HAP-1 (cell line): ENCODE measurements at places on chromosomes 6 and 20.

GRCh38 chr6:30703011-30703410 is 12.2 kb upstream of the NRM start:
- no peak for DNase-seq

DNA sequence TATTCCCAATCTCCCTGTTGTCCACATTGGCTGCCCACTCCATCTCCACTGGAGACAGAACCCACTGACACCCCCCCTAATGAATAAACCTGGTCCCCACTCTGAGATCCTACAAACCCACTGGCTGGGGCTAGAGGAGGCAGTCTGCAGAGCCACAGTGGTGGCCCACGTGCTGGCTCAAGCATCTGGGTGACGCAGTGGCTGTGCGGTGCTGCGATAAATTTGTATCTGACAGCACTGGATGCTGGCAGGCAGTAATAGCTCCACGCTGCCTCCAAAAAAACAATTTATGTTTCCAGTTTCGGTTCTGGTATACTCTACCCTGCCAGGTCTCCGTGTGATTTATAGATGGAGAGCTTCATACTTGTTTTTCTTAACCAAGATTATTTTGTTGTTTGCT is 87.1 kb upstream of the SYNDIG1 start:
- DNase-seq: no peak

DNA sequence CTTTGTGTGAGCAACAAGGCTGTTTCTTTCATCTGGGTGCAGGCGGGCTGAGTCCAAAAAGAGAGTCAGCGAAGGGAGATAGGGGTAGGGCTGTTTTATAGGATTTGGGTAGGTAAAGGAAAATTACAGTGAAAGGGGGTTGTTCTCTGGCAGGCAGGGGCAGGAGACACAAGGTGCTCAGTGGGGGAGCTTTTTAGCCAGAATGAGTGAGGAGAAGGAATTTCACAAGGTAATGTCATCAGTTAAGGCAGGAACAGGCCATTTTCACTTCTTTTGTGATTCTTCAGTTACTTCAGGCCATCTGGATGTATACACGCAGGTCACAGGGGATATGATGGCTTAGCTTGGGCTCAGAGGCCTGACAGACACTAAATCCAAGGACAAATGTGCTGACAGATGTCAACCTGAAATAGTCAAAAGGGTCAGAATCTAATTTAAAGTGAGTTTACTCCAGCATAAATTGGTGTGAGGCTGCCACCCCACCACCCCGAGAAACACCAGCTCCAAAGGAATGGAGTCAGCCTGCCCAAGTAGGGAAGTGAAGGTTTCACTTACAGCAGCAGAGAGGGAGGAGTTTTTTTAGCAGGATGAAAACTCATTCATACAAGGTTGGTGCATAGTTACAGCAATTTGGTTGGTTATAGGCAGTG is 560.0 kb upstream of the CDH4 start:
- no peak for DNase-seq

GRCh38 chr20:23003077-23003635 is 32.0 kb upstream of the SSTR4 start:
- no peak for DNase-seq

DNA sequence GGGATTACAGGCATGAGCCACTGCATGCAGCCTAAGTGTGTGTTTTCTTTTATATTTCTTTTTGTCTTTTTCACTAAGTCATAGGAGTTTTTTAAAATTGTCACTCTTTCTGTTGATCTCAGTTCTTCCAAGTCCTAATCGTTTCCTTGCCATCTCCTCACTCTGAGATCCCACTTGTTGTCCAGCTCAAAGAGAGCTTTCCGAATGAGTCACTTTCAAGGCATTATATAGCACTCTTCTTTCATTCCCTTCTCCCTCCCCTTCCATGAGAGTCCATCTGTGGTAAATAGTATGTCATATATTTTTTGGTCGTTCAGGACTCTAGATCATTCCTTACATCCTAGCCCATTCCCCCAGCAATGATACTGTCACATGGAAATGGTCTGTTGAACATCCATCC is 4.3 kb downstream of the VAPB start:
- no peak for DNase-seq

DNA sequence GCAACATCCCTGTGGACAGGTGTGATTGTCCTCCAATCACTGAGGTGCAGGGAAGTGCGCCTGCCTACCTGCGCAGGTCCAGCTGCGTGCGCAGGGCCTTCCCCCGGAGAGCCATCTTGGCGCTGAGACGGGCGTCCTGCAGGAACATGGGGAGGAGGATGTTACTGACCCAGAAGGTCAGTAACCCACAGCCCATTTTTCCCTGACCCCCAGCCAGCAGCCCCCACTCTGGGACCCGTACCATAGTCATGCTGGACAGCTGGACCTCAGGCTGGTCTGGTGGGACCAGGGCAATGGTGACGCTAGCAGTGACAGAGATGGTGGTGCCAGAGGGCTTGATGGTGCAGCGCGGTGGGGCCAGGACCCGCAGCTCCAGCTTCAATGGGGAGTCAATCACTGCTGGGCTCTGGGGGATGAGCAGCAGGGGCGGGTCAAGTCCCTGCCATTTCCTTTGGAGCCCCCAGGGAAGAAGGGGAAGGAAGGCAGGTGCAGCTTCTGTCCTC is 9.7 kb downstream of the PLTP start:
- no peak for DNase-seq

DNA sequence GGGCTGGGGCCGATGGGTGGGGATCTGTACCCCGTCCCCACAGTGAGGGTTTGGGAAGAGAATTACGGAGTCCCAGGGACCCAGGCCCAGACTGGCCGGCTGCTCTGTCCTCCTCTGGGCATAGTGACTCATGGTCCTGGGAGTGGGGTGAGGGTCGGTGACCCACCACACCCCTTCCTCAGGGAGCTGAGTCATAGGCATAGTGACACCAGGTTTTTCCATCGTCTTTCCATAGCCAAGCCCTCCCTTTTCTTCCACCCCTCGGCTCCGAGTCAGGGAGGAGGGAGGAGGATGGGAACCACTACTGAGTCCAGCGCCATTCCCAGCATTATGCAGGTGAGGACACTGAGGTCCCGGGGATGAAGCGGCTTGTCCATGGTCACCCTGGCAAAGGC is 8.9 kb downstream of the CYP21A2 start:
- DNase-seq: no peak

DNA sequence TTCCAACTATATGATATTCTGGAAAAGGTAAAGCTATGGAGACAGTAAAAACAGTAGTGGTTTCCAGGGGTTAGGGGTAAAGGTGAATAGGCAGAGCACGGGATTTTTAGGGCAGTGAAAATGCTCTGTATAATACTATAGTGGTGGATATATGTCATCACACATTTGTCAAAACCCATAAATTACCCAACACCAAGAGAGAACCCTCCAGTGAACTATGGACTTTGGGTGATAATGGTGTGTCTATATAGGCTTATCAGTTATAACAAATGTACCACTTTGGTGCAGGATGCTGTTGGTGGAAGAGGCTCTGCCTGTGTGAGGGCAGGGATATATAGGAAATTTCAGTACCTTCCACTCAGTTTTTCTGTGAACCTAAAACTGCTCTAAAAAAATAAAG is 149.9 kb downstream of the GPX5 start:
- no peak for DNase-seq

GRCh38 chr20:22074635-22075034 is 369.2 kb downstream of the PAX1 start:
- no peak for DNase-seq

- DNase-seq: peak; percentile 87
These were observed 20.3 kb downstream of the TTBK1 start for GRCh38 chr6:43263314-43264178.

DNA sequence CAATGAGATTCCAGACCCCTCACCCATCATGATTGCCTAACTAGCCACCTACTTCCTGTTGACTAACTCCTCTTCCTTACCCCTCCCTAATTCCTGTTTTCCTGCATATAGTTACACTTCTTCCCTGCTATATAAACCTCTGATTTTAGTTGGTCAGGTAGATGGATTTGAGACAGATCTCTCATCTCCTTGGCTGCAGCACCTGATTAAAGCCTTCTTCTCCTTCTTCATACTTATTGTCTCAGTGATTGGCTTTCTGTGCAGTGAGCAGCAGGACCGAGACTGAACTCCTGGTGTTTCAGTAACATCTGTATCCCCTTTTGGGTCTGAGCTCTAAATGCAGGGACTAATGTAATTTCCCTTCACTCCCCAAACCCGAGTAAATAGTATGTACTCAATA is 51.7 kb upstream of the ATXN1 start:
- no peak for DNase-seq

- DNase-seq: no peak
These were observed 83.2 kb downstream of the SHLD1 start for GRCh38 chr20:5833309-5833941.

DNA sequence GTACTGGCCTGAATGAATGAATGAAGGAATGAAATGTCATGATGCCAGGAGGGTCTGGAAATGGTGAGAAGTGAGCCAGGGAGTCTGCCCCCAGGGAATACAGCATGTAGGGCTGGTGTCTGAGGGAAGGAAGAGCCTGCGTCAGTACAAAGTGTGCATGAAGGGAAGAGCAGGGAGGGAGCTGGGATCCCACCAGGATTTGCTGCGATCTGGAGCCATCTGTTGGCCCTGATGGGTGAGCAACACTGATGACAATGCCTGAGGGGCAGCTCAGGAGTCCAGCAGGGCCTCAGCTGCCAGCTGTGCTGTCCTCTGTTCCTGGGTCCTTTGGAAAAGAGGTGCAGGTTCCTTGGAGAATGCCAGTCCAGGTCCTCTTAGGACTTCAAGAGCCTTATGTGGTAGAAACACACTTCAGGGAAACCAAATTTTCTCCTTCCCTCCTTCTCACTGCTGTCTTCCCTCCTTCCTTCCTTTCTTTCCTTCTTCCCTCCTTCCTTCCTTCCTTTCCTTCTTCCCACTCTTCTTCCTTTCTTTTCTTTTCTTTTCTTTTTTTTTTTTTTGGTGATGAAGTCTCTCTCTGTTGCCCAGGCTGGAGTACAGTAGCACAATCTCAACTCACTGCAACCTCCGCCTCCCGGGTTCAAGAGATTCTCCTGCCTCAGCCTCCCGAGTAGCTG is 11.5 kb downstream of the BPI start:
- DNase-seq: no peak

- peak; percentile 15 for DNase-seq
These were observed 122.1 kb upstream of the TRAF3IP2 start for GRCh38 chr6:111727802-111728201.

DNA sequence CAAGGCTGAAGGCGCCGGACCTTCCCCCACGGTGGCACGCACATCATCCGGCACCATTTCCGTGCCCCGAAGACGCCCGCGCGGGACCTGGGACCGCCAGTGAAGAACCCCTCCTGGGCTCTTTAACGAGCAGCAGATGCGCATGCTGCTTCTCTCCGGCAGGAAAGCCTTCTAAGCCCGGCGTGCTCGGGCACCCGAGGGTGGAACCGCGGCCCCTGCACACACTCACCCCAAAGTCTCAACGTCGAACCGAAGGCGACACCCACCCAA is 240 bp downstream of the FOXQ1 start:
- no peak for DNase-seq

GRCh38 chr6:30444451-30444742 is 44.9 kb upstream of the HLA-E start:
- no peak for DNase-seq

DNA sequence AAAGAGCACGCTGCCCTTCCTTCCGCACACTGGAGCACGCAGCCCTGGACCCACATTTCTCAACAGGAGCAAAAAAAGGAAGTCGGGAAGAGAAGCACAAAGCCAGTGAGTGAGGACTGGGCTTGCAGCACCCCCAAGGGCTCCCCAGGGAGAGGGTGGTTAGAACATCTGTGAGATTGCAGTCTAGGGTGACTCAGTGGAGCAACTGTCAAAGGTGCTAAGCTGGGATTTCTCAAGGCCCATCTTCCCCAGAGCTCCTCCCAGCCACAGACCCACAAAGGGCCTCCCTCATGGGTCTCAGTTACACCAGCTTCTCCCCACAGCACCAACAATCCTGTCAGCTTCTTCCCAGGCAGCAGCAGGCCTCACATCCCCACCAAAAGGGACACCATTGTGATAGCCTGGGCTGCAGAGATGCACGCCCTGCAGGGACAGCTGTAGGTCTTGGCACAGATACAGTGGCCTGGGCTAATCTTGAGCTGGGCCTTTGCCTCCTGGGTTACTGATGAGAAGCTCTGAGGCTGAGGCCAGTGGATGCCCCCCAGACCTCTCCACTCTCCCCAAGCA is 39.6 kb upstream of the CD93 start:
- DNase-seq: no peak

GRCh38 chr6:15336900-15337560 is 91.2 kb downstream of the JARID2 start:
- DNase-seq: no peak

DNA sequence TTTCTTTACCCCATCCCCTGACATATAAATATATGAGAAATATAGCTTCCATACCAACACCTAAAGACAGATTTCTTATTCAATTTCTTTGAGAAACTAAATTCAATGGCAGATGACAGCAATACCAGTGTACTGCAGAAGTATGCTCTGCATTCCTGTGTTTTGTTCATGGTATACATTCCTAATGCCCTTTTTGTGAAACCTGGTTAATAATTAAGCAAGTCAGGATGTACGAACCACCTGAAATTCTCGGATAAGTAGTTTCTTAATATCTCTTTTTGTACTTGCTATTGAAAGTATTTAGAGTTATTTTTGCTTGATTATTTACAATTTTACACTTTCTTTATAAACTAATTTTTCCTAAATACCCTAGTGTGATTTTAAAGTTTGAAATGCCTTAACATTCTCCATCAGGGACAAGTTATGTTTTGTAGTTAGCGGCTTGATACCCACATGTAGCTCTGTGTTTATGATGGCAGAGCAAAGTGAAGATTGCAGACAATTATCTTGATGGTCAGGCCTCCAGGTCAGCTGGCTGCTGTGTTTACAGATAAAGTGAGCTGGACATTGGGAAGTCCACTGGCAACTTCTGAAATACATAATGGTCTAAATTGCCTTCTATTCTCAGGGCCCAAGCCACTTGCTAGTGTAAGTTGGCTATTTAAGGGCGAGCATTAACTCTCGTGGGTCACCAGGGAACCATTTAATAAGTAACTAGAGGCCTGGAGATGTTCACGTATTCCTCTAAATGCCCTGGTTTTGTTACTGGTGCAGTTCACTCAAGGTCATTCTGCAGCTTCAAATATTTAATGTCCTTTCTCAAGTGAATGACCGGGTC is 58.2 kb downstream of the PLCB1 start:
- DNase-seq: no peak

DNA sequence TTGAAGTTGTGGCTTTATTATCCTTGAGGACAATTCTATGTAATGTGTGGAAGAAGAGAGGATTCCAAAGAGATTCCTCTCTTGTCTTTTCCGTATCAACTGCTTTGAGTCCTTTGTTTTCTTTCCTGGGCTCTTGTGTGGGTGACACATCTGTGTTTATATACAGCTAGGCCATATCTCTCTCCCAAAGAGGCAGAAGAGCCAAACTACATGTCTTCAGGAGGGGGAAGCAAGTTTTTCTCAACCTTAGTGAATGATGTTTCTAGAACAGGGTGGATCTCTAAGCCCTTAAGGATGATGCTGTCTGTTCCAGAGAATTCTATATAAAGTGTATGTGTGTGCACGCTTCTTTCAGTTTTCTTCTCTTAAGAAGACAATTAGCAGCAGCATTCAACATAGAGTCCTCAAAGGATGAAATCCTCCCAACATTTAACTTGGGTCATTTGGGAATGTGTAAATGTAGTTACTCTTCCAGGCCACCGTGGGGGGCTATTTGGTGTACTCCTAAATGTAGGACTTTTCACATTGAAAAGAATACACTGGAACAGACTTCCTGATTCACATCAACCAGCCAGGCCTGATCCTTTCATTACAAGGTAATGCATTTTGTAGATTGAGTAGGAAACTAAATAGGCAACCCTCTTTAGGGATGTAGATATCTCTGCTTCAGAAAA is 92.8 kb upstream of the EEF1E1 start:
- no peak for DNase-seq

GRCh38 chr6:75824160-75824559 is 75.1 kb downstream of the MYO6 start:
- DNase-seq: no peak
